SJSA1 (cell line): ENCODE measurements at places on chromosomes 6 and 20. TPM values are rescaled to one million over a fixed set of nuclear protein-coding genes. Genes with fewer than 3 reads are reported as not detected.

TMEM244 gene
- not detected in 2 replicates for total RNA-seq

C6orf163 gene
- 0.39 and 0.88 TPM in 2 replicates for total RNA-seq

TRIM10 gene
- not detected in 2 replicates for total RNA-seq

CST5 gene
- not detected in 2 replicates for total RNA-seq

MYH7B gene
- not detected in 2 replicates for total RNA-seq

CABLES2 gene
- 6.9 and 14.9 TPM in 2 replicates for total RNA-seq

VWA7 gene
- total RNA-seq = not detected in 2 replicates

GABRR2 gene
- total RNA-seq = 0.09 TPM in 1 of 2 replicates, not detected in the other

C20orf144 gene
- 0.18 TPM in 1 of 2 replicates, not detected in the other for total RNA-seq

GTSF1L gene
- not detected in 2 replicates for total RNA-seq

FGD2 gene
- not detected in 2 replicates for total RNA-seq

SOX12 gene
- total RNA-seq = 3.6 TPM in 2 replicates

C6orf132 gene
- total RNA-seq = not detected in 2 replicates

HRH3 gene
- not detected in 2 replicates for total RNA-seq

PCSK2 gene
- not detected in 2 replicates for total RNA-seq

BCL2L1 gene
- 103 and 106 TPM in 2 replicates for total RNA-seq

GRCh38 chr6:156485150-156485549 is 292.0 kb upstream of the ARID1B start:
- DNase-seq = no peak

GRCh38 chr20:42350521-42350920 is 732.3 kb upstream of the CHD6 start:
- no peak for DNase-seq

DNA sequence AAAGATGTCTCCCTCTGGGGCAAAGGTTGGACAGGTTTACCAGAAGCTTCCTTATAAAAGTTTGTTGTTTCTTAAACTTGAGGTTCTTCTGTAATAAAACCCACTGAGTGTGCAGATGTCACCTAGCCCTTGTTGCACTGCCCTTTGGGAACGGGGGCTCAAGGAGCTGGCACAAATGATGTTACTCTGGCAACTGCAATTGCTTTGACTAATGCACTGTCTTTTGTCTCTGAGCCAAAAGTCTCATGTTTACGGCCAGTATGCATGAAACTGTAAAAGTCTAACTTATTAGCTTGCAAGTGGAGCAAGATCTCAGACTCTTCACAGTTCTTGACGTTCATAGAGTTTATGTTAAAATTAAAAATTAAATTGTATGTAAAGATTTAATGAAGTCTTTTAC is 655.7 kb downstream of the EPHA7 start:
- DNase-seq = no peak

DNA sequence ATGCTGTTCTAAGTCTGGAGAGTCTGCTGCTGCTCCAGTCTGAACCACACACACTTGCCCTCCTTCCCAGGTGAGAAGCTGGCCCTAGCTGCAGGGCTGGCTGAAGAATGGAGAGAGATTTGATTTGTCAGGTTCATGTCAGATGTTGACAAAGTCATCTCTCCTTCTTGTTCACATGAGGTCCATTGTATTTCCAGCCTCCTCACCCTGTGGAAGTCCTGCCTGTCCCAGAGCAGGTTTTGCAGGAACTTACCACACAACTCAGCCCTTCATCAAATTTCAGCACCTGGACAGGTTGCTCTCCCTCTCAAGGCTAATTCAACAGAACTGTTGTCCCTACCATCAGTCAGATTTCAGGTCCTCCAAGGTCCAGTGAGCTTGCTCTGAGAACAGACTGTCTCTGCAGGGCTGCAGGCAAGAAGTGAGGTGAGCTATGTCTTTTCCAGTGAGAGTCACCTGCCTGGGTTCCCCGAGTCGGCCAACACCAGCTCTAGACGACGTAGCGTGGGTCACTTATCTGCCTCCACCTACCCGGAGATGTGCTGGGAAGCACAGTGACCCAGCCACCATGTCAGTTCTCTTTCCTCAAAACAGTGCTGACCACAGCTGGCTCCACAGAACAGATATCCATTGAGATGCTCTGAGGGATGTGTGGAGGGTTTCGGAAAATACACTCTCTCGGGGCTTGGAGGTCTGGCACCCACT is 58.0 kb upstream of the CD93 start:
- no peak for DNase-seq

- no peak for DNase-seq
These were observed 50.7 kb upstream of the SIRPA start for GRCh38 chr20:1844325-1845162.

DNA sequence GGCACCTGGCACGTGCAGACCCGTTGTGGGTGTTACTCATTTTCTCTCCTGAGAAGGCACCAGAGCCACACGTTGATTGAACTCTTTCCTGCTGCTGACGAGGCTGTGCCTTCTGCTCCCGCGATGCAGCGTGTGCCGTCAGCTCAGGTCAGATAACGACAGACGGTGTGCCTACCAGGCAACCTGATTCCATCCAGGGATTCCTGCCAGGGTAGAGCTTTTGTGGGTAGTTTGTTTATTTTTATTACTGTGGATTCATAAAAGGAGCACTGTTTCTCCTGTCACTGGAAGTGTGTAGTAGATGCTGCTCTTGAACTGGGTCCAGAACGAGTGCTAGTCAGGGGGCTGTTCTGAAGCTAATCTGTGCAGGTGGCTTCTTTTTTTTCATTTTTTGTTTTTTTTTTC is 20.7 kb downstream of the PRPF6 start:
- DNase-seq = no peak

GRCh38 chr20:32488066-32488838 is 96.9 kb downstream of the NOL4L start:
- DNase-seq = no peak

DNA sequence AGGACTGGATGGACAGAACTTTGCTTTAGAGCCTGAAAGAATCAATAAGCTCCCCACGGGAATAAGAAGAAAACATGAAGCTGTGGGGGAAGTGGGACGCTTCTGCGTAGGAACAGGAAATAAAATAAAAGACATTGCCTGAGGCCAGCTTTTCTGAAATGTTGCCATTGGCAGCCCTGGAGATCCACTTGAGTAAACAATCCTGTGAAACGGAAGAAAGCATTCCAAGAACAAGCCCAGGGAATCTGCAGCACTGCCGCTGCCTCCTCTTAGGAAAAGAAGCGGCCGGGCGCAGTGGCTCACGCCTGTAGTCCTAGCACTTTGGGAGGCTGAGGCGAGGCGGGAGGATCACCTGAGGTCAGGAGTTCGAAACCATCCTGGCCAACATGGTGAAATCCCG is 182.3 kb upstream of the RALGAPA2 start:
- DNase-seq = no peak

DNA sequence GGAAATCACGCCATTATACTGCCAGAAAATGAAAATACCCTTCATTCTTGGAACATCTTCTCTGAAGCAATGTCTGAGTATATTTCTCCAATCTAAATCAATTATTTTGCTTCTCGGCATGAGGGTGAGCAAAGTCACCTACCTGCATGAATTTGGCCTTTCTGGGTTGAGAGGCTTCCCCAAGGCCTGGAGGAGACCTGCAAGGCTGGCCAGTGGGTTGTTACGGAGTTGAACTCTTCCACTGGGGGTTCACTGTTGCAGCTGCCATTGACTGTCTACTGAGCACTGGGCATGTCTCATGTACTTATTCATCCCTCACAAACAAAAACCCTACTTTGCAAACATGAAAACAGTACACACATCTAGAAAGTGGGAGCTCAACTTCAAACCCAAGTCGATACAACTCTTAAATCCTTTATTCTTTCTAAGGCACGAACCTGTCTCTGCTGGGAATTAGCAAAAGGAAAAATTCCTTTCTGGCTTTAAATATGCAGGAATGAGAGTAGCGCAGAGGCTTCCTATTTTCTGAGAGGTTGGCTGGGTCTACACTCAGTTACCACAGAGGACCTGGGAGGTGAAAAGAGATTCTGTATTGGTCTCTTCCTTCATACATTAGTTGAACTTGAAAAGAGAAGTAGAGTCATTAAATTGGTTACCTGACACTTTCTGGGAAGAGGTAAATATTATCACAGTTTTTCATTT is 87.6 kb upstream of the SGK1 start:
- DNase-seq = no peak

DNA sequence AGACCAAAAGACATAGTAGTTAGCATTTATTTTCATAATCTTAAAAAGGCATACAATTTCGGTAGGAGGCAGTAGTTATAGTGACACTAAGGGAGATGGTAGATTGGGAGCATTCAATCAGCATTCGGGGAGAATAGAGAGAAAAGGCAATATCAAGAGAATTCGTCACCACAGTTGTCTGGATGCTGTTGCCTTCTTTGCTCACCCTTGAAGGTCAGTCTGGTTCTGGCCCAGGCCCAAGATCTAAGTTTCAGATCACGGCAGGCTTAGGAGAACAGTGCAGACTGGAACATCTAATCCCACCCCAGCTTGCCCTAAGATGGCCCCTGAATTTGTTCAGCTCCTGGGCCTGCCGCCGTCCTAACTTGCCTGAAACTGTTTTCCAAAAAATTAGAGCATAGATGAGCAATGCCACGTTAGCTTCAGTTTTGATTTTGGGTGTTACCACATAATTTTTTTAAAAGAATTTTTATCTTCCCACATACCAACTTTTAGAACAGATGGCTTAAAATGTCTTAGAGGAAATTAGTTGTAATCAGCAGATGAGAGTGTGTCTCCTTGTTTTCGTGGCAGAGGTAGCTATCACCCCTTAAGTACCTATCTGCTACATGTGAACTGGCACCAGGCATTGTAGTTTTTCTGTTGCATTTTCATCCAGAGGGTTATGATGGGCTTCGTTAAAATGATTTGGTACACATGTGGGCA is 8.3 kb upstream of the CEP85L start:
- no peak for DNase-seq
